ENCODE measurements at places on chromosomes 6 and 20.

DNA sequence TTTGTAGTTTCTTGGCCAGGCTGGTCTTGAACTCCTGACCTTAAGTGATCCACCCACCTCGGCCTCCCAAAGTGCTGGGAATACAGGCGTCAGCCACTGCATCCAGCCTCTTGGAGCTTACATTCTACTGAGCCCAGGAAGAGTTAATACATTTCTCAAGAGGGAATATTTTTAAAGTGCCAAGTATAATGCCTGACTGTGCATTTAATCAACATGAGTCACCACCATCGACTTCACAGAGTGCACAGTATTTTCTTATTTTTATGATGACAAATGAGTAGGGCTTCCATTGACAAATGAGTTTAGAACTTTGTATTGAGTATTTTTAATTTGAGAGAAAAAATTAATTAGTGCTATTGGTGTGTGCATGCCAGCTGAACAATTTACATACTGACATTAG is 72.2 kb downstream of the SASH1 start:
- no peak for DNase-seq

DNA sequence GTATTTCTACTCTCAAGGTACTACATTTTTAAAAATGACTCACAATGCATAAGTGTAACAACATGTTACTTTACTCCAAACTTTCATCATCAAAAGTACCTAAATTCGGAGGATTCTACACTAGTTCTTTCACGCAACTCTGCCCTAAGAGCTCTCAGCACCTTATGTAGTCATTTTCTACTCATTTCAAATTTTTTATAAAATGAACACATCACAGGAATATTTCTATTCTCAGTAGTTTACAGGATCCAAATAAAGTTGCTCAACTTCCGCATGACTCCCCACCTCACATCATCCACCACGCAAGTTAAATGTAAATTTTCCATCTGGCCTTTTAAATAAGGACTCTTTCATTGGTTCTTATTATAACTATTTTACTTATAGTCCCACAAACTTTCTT is 344.9 kb upstream of the MANEA start:
- no peak for DNase-seq

- no peak for DNase-seq
Measured at GRCh38 chr6:86581833-86582232, 355.5 kb upstream of the HTR1E start.

- DNase-seq: no peak
Measured at GRCh38 chr6:117169781-117170281, 95.5 kb upstream of the VGLL2 start.

DNA sequence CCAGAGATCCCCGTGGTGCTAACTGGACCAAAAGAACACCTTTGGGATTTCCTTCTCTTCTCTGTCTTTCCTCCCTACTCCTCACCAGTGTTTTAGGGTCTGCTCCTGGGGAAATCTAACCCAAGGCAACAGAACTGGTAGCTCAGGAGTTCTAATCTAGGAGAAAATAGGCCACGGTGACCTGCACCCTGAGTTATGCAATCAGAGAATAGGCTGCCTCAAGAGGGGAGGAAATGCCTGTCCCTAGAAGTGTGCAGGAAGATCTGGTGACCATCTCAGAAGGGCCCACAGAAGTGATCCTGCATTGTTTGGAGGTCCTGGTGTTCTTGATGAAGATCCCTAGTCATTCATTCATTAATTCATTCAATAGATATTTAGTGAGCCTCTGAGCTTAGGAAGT is 3.4 kb downstream of the ETV7 start:
- no peak for DNase-seq

GRCh38 chr6:77786935-77787629 is 134.2 kb downstream of the MEI4 start:
- DNase-seq: no peak

GRCh38 chr20:51059862-51060261 is 37.0 kb upstream of the KCNG1 start:
- DNase-seq: no peak

DNA sequence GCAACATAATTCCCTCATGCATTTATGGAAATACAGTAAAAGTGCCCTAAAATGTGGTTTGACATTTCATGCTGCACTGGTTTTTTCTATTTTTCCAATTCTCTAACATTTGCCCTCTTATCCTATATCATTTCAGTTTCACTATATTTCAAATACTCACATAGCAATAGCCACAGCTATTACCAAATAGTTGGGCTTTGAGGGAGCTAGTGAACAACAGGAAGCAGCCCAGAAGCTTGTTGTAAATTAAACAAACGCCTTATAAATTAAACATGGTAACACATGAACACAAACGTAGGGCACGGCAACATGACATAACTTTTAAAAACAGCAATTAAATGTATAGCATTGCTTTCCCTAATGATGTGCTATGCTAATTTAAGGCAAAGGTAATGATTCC is 469.0 kb downstream of the CDC5L start:
- no peak for DNase-seq

DNA sequence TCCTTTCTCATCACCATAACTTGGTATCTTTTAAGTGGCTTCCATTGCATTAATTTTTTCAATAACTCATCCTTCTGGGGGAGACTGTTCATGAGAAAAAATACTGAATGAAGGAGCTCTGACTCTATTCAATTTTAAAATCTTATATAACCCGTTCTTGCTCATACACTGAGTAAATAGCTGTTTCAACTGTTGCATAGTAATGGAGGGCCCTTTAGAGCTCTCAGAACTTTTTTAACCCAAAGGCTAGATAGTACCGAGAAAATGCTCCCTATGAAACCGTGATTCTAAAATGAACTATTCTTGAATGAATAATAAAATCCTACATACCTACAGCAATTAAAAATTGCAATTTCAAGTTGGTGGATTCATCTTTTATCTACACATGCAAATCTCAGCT is 5.3 kb downstream of the SLC2A12 start:
- no peak for DNase-seq

GRCh38 chr6:7615611-7616383 is 25.8 kb downstream of the SNRNP48 start:
- DNase-seq: no peak

- DNase-seq: no peak
Measured at GRCh38 chr6:4402477-4402976, 267.2 kb upstream of the ECI2 start.

DNA sequence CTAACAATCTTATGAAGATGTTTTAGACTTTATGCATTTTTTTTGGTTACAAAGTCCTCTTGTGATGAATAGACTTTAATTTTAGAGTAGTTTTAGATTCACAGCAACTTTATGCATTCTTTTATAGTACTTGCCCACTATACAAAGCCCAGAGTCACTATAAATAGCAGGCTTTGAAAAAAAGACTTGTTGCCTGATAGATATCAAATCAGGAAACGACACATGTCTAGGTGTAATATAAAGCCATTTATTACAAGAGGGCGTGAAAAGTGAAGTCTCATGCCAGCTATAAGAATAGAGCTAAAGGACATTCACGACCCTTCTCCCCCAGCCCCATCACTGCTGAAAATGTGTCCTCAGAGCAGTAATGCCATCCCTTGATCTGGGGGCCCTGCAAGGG is 78.0 kb upstream of the MRPS10 start:
- DNase-seq: no peak

- no peak for DNase-seq
Measured at GRCh38 chr6:87200469-87201175, 45.3 kb downstream of the ZNF292 start.

DNA sequence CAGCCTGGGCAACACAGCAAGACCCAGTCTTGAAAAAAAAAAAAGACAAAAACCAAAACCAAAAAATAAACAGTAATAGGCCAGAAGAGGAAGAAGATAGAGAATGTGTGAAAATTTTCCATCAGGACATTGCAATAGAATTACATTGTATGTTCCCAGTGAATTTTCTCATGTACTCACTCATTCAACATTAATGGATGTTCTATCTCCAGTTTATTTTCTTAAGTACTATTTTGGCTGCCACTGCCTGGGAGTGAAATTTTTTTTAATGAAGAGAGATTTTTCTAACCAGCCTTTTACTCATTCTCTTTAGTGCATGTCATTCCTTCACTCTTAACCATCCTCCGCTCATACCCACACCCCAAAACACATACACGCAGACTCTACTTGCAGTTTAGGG is 282.8 kb downstream of the ALDH8A1 start:
- DNase-seq: no peak

DNA sequence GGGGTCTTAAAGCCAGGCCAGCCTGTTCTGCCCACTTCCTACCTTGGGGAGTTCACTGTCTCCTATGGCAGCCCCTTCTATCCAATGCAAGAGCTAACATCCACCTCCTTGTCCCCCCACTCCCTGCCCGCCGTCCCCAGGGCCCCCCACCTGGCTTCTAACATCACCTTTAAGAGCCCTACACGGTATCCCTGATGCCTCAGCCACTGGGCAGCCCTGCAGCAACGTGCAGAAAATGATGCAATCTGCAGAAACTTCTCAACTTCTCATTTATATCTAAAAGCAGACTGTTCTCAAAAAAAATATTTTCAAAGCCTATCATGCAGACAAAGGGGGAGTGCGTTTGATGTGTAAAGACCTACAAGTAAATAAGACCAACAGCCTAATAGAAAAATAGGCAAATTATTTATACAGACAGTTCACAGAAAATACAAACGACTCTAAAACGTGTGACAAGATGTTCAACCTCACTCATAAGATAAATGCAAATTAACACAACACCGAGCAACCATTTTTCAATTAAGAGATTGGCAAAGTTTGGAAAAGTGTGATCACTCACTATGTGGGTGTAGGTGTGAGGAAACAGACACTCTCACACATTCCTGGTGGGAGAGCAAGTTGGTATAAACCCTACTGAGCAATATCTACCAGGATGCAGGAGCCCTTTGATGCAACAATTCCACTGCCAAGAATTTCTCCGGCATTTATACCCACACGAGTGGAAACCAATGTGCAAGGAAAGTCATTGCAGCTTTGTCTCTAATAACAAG is 15.1 kb upstream of the HCK start:
- no peak for DNase-seq

DNA sequence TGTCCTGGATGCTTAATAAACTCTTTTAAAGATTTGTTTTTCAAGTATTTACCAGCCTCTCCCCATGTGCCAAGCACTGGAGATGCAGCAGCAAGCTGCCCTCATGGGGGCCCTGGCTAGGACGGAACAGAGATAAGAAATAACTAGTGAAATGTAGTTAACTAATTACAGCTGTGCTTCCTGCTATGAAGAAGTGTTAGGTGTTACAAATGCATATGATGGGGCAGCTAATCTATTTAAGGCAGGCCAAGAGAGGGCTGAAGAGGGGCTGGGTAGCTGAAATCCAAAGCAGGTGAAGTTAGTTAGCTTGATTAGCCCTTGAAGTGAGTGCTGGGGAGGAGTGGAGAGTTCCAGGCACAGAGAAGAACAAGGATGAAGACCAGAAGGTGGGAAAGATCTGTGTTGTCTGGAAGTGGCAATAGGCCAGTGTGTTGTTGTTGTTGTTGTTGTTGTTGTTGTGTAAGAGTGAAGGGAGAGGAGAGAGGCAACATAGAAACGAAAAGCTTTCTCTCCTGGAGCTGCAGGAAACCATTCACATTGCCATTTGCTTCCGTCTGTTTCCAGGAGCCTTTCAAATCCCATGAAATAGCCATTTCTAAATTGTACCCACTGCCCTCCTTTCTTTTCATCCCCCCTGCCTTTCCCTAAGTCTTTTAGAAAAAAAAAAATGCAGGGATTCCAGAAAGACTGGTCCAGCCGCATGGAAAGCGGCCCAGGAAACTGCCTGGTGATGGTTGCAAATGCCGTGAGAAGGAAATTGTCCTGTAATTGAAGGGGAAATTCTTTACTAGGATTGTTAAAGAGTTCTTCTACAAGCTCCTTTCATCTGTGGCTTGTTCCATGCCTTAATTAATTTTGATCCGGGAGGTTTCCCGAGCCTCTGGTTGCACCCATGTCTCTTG is 119.6 kb downstream of the TFAP2C start:
- no peak for DNase-seq

DNA sequence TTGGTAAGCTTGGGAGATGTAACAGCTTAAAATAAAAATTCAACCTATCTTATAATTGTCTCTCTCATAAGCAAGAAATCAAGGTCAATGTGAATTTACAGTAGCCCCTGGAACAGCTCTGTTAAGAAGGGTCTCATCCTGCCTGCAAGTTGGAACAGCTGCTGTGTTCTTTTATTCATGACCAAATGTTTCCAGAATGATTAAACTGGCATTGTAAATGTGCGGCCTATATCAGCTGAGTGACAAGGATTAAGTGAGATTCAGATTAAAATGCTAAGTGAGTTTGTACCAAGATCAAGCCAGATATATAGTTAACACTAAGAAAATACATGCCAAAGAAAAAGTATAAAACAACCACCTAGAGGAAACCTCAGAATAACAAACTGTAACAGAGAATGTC is 45.3 kb upstream of the NRSN1 start:
- no peak for DNase-seq

DNA sequence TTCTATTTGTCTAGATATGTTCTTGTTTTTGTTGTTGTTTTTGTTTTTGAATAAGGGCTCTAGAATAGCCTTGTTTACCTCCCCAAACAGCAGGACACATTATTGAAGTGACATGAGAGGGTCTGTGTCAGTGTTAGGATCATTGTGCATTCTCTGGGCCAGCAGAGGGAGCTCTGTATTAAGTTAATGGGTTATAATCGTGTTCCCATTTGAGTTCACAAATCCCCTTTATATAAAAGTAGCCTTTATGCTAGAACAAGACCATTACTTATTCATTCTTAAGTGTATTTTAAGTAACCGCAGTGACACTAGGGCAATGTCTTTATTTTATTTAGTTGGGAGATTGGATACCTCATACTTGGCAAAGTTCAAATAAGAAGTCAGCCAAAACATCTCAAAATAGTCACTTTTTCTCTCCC is 44.8 kb downstream of the STK4 start:
- DNase-seq: no peak

GRCh38 chr6:38783443-38784228 is 68.5 kb downstream of the DNAH8 start:
- no peak for DNase-seq

GRCh38 chr6:131208787-131209186 is 73.5 kb downstream of the AKAP7 start:
- no peak for DNase-seq

DNA sequence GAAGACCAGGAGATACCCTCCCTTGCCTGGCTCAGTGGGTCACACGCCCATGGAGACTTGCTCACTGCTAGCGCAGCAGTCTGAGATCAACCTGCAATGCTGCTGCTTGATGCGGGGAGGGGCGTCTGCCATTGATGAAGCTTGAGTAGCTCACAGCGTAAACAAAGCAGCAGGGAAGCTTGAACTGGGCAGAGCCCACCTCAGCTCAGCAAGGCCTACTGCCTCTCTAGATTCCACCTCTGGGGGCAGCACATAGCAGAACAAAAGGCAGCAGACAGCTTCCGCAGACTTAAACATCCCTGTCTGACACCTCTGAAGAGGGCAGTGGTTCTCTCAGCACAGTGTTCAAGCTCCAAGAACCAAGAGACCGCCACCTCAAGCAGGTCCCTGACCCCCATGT is 271.3 kb downstream of the ESR1 start:
- DNase-seq: no peak

- no peak for DNase-seq
Measured at GRCh38 chr6:24340998-24341938, 16.6 kb downstream of the DCDC2 start.

DNA sequence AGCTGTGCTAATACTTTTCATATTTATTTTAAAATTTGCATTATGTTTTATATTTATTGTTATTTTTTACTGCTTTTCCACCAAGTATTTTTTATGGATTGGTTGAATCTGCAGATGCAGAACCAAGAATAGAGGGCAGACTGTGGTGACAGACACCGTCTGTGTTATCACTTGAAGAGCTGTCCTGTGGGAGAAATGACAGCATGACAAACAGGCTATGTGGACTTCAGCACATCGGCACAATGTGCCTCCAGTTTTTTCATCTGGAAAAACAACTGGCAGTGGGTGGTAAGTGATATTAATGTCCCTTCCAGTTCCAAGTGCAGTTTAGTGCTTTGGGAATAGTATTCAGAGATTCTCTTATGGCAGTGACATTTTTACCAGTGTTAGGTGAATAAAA is 492.9 kb downstream of the PRKN start:
- DNase-seq: no peak

All from stimulated activated CD8-positive, alpha-beta memory T cell treated with anti-CD3 and anti-CD28 coated beads, Interleukin-15, amount 100 ng/mL, for 48 hours (primary cell).